ENCODE measurements at places on chromosomes 6 and 20.

DNA sequence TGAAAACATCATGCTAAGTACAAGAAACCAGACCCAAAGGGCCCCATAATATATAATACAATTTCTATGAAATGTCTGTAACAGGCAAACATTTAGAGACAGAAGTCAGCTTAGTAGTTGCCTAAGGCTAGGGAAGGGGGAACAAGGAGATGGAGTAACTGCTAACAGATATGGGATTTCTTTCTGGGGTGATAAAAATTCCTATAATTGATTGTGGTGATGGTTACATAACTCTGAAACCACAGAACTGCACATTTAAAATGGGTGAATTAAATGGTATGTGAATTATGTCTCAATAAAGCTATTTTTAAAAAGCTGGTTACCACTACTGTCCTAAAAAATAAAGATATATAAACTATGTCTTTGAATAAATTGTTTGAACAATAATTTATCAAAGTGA lies 3.2 kb downstream of the CEP162 start:
- no peak for DNase-seq

DNA sequence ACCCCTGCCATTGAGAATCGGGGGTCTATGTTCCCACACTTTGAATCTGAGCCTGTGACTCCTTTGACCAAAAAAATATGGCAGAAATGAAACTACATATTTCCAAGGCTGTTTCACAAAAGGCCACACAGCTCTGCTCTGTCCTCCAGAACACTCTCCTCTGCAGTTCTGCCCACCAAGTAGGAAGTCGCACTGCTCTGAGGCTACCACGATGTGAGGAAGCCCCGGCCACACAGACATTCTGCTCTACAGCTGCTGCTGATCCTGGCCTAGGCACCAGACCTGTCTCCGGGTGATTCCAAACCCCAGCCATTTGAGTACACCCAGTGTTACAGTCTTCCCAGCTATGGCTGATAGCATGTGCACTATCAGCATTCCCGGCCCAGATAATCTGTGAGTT lies 85.1 kb downstream of the LYRM4 start:
- DNase-seq: no peak

- no peak for DNase-seq
Observed at GRCh38 chr6:140344142-140344913, 969.9 kb upstream of the CITED2 start.

GRCh38 chr6:108565893-108566292 lies 5.2 kb downstream of the FOXO3 start:
- no peak for DNase-seq

- no peak for DNase-seq
Observed at GRCh38 chr6:126650931-126651330, 311.0 kb downstream of the CENPW start.

DNA sequence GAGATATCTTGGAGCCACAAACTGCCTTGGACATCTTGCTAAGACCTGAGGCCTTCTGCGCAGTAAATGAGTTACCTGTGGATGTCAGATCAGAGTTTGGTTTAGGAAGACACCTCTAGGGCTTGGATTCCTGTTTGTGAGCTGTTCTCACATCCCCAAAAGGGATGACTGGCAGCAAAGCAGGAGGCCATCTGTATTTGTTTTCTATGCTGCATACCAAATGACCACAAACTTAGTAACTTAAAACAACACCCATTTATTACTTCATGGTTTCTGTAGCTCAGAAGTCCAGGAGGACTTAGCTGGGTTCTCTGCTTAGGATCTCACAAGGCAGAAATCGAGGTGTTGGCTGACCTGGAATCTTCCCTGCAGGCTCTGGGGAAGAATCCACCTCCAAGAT lies 116.7 kb downstream of the UNC5CL start:
- no peak for DNase-seq

GRCh38 chr6:120355822-120356221 lies 978.5 kb downstream of the TBC1D32 start:
- no peak for DNase-seq

DNA sequence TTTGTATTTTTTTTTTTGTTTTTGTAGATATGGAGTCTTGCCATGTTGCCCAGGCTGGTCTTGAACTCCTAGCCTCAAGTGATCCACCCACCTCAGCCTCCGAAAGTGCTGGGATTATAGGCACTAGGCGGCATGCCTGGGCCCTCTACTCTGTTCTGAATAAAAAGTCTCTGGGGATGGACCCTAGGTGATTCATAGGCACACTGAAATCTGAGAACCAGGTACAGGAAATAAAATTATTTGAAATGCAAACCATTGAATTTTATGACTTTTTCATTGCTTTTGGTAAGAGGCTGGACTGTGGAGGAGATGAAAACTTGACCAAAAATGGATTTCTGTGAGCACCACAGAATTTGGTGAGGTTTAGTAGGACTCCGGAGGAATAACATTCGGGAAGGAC lies 117.5 kb downstream of the PRIM2 start:
- DNase-seq: no peak

DNA sequence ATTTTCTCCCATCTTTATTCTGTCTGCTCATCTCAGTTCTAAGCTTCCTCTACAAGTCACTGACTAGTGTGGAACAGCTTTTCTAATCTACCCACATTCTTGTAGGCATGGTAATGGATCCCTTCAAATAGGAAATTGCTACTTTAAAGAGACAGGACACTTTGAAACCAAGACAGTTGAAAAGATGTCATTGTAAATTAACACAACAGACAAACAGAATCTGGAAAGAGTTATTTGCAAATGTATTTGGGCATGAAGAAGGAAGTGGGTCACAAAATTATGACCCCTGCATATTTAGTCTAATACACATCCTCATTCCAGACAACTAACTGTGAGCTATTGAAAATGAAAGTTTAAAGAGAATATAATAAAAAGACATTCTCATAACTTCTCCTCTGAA lies 298.2 kb upstream of the MARCKS start:
- no peak for DNase-seq

DNA sequence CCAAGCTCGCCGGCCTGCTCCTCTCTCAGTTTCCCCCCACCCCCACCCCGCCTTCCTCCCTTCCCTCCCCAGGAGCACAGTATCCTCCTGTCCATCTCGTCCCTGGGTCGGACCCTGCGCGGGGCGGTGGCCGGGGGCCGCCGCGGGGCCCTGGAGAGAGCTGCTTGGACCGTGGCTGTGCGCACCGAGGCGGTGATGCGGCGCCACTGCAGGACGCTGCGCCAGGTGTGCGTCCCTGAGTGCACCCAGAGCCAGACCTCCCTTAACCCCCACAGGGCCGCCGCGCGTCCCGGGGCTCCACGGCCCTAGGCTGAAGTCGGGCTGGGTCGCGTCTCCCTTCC lies 2.2 kb downstream of the C20orf204 start:
- no peak for DNase-seq

DNA sequence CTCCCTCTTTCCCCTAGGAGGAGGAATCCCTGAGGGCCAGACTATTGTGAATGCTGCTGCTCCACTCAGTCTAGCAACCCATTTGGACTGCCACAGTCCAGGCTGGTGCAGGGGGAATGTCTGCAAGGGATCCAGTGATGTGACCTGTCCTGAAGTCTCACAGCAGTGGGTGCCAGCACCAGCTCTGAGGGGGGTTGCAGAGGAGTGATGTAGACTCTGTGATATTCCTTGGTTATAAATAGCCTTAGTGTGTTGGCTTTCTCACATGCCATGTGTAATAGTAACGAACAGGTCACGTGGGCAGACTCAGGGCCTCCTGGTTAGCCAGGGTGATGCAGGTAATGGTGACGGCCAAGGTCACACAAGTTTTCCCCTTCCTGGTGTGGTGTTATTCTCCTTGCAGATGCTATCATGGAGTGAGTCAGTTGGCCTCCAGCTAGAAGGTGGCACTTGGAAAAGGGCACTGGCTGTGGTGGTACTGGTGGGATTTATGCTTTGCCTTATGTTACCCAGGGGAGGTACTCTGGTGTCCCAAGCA lies 404.4 kb downstream of the UTRN start:
- no peak for DNase-seq

GRCh38 chr6:111399626-111400025 lies 83.4 kb downstream of the REV3L start:
- DNase-seq: no peak

- DNase-seq: peak; percentile 37
Observed at GRCh38 chr6:109526905-109527628, 44.0 kb upstream of the ZBTB24 start.

DNA sequence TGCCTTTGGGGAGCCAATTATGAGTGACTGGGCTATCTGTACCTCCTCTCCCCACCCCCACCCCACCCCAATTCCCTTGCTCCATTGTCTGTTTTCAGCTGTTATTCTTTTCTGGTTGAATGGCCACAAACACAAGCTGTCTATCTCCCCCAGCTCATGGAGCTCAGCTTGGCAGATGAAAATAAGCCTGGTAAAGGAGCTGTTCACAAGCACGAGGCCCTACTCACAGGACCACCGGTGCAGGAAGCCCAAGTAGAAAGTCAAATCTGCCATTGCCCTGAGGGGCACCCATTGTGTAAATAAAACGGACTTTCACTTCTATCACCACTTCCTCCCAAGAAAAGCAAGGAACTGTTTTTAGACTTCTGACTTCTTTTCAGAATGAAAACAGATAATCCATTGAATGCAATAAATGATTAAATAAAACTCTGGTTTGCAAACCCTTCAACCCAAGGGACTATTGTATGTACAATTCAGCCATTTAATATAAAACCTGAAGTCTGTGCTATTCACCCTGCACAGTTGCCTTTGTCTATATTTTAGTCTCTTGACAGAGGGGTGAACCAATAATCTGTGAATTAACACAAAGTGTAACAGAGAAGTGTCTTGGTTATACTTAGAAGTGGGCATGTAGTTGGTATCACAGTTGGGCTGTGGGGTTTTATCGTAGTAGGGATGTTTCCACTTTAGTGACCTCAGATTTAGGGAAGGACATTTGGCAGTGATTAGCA lies 27.7 kb downstream of the RIPOR2 start:
- no peak for DNase-seq

DNA sequence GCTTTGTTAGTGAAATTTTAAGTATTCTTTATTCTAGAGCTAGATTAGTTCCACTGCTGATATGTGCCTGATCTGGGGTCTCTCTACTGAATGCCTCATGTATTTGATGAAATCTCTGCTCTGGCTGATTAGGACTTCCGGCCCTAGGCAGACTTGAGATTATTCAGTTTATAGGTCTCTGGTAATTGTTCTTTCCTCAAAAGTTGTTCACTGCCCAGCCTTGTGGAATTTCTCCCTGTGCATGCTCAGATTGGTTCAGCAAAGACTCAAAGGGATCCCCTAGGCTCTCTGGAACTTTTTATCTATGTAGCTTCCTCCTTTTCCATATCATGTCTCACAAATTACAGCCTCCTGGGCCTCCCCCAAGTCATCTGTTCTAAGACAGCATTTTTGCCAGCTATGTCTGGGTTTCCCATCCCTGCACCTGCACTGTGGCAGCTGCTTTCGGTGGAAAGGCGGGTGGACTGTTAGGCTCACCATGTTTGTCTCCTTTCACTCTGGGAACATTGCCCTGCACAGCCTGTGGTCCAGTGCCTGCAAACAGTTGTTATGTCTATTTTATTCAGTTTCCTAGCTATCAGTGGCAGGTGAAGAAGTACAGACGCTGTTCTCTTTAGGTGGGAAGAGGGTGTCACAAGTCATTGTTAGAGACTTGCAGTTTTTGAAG lies 73.7 kb downstream of the RPP40 start:
- DNase-seq: no peak

DNA sequence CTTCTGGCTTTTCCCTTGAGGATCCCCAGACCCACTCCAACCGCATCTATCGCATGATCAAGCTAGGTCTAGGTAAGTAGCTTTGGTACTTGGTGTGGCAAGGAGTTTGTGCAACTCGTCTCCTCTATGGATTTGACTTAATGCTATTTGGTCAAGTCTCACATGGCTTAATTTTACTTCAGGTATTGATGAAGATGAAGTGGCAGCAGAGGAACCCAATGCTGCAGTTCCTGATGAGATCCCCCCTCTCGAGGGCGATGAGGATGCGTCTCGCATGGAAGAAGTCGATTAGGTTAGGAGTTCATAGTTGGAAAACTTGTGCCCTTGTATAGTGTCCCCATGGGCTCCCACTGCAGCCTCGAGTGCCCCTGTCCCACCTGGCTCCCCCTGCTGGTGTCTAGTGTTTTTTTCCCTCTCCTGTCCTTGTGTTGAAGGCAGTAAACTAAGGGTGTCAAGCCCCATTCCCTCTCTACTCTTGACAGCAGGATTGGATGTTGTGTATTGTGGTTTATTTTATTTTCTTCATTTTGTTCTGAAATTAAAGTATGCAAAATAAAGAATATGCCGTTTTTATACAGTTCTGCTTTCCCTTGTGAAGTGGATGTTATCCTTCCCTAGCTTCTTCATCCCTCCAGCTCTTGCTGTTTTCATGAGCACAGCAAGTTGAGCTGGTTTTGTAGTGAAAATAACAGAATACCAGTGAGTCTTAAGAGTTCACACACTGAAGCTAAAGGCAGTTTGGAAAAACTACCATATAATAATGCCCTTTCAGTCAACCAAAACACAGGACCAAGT lies 3.8 kb downstream of the SLC35B2 start:
- DNase-seq: no peak

GRCh38 chr6:144131248-144131709 lies 19.0 kb upstream of the STX11 start:
- no peak for DNase-seq

GRCh38 chr20:59004763-59005522 lies 2.1 kb downstream of the CTSZ start:
- DNase-seq: no peak

- DNase-seq: no peak
Observed at GRCh38 chr20:17845701-17846475, 122.7 kb downstream of the SNX5 start.

DNA sequence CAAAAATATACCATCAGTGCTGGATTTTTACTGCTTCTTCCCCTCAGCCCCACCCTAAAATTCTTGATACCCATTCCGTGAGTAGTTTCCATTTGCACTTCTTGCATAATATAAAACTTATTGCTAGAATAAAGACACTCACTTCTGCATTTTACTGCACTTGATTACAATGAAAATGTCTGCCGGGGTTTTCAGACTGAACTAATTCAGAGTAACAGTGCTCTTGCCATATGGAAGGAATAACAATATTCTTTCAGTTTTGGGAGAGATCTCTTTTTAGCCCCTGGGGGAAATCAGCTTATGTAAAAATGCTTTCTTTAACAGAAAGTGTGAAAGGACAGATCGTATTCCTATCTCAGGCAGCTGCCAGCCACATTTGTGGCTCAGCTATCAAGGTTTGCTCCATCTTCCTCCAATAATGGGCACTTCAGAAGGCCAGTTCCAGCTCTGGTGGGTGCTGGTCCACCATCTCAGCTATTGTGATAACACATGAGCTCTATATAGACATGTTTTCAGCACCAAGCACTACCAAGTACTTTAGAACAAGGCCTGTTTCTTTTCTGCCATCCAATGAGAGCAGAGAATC lies 8.9 kb downstream of the SMLR1 start:
- DNase-seq: no peak

- DNase-seq: no peak
Observed at GRCh38 chr6:163494279-163494727, 79.8 kb downstream of the QKI start.

DNA sequence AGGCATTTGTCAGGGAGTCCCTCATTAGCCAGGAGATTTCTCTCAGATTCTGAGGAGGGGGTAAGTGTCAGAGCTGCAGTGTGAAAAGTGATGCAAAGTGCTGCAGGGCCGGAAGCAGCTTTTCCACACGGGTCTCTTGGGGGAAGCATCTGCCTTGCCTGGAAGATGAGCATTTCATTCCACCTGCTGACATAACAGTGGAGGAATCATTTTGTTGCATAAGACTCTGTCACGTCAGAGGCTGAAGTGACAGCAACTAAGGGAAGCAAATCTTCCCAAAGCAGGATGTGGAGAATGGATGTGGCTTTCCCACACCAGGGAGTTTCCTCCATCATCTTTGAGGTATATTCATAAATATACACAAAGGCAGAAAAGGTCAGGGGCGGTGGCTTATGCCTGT lies 22.8 kb downstream of the DCBLD1 start:
- no peak for DNase-seq

GRCh38 chr6:71252410-71252809 lies 36.2 kb upstream of the OGFRL1 start:
- no peak for DNase-seq
